Activated T-cell treated with anti-CD3 and anti-CD28 coated beads, Interleukin-2, amount 50 U/mL, for 1 hour (primary cell): ENCODE measurements at places on chromosomes 16 and 17.

DNA sequence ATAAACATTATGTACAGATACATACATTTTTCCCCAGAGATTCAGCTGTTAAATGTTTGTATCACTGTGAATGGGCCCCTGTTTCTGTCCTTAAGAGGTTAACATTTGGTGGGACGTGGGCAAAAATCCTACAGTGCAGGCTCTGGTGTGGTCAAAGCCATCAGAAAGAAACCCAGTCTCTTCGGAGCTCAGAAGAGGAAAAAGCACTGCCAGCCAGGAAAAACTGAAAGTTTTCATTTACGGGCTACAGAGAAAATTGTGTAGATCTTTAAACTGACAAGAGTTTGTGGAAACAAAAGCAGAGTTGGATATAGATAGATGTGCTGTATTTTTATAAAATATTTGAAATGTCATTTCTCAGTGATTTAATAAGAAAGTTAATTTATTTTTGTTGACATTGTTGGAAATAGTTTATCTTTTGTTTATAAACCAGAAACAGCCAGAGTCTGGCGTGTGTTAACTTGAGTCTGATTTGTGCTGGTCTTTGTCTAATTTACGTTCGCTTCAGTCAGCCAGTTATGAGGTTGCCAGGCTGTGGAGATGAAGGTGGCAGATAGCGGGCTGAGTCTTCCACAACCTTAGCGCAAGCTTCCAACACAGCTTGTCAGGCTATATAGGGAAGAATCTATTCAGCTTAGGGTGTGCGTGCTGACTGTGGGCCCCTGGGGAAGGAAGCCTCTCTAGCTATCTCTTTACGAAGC is 9.5 kb upstream of the TEKT3 start:
- DNase-seq: no peak

GRCh38 chr16:57920215-57920879 is 50.6 kb downstream of the CNGB1 start:
- DNase-seq: no peak

GRCh38 chr17:3663102-3664011 is 5.0 kb downstream of the TAX1BP3 start:
- no peak for DNase-seq

DNA sequence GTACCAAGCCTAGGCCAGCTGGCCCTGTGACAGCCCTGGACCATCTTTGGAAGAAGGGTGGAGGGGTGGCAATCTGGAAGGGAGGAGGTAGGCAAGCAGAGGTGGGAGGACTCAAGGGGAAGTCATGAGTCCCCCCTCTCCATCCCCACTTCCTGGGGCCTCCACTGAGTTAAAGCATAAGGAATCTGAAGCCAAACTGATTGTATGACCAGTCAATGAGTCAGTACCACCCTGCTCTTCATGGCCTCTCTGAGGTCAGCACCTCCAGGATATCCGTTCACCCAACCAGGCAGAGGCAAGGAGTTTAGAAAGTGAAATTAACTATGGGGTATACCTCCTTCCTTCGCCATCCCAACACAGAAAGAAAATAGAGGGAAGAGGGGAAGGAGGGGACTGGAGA is 272.7 kb downstream of the SOX9 start:
- DNase-seq: no peak

GRCh38 chr16:67632415-67633172 is 12.3 kb upstream of the CARMIL2 start:
- no peak for DNase-seq

- no peak for DNase-seq
Observed at GRCh38 chr17:42188749-42189650, 3.7 kb upstream of the HCRT start.

DNA sequence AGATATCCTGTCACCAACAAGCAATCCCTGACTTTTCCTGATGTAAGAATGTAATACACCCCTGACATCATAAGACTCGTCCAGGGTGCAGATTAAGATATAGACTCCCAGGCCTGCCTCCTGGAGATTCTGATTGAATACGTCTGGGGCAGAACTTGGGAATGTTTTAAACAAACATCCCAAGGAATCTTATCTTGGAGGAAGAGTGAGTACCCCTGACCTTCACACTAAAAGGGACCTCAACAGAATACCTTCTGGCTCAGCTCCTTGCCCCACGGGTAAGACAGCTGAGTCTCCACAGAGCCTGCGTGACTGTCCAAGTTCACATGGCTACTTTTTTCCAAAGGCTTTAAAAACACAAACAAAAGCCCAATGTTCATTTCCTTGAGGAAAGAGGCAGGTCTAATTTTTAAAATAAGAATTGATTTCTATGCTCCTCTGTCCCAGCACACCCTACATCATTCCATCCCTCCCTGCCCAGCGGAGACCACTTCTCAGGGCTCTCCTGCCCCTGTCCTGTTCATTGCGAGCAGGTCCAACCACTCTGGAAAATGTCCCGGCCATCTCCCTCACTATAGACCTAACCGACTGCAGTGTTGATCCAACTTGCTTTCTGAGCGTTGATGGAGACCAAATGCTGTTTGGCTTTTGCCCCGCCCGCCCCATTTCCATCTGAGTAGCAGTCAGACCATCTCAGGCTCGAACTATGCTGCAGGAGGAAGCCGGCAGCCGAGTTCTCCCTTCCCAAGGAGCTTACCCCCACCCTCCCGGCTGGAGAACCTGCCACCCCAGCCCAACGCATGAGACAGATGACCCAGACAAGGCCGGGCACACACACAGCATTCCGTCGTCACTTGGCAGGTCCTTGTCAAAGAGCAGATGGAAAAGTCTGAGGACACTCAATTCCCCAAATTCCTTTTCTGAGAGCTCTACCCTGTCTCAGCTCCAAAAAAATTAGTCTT is 44.1 kb upstream of the MYH10 start:
- no peak for DNase-seq

- no peak for DNase-seq
Observed at GRCh38 chr17:42363767-42364585, 24.3 kb downstream of the STAT3 start.

GRCh38 chr17:49086649-49087048 is 45.9 kb upstream of the B4GALNT2 start:
- DNase-seq: no peak

GRCh38 chr17:36808180-36808661 is 129.1 kb upstream of the LHX1 start:
- DNase-seq: no peak

GRCh38 chr16:24853169-24853824 is 7.5 kb downstream of the SLC5A11 start:
- DNase-seq: no peak
